ENCODE measurements at places on chromosomes 4 and X.

DNA sequence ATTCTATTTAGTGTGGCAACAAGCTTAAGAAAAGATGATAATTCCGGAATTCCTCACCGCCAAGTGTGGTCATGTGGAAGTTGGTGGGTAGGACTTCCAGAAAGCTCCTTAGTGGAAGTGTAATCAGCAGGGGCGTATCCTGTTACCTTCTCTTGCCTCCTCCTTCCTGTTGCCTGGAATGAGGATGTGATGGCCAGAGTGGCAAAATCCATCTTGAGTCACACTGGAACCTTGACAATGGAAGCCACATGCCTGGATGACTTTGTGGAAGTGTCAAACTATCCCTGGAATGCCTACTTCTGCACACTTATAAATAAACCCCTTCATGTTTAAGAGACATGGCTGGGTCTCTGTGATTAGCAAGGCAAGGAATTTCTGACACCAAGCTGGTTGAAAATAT, 191.0 kb downstream of the PRDM5 start:
- DNase-seq: no peak

GRCh38 chr4:101818362-101818761, 27.8 kb downstream of the BANK1 start:
- DNase-seq: no peak

DNA sequence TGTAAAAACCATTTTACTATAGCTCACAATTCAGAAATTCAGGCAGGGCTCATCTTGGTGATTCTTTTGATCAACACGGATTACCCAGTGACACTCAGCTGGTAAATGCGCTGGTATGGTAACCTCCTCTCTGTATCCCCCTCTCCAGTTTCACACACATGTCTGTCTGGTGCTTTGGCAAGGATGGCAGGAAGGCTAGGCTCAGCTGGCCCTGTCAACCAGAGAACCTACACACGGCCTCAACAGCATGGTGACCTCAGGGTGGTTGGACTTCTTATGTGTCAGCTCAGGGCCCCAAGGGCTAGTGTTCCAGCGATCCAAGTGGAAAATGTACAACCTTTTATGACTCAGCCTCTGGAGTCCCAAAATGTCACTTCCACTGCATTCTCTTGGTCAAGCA, 55.7 kb upstream of the EOLA2 start:
- DNase-seq: no peak

- DNase-seq: peak; percentile 60
These were observed 236.5 kb downstream of the PARM1 start for GRCh38 chr4:75169427-75169826.

DNA sequence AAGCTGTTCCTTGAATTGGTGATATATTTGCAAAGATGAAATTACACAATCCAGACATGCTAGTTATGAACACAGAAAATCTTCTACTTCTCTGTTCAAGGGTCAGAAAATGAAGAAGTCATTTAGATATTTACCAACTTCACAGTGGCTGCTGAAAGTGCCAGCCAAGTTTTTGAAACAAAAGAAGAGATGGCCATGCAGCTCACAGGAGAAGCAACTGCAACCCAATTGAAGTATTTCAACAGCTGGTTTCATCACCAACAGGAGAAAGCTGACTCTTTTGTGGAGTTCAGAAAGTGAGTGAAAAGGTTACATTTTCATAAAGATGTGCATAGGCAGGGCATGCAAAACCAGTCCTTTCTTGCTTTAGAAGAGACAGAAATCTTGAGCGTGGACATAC, 70.1 kb upstream of the LSM6 start:
- DNase-seq: no peak

GRCh38 chrX:153490217-153490930, 4.4 kb upstream of the BGN start:
- no peak for DNase-seq

- DNase-seq: no peak
These were observed 2747.1 kb downstream of the PCDH7 start for GRCh38 chr4:33467291-33467690.

- DNase-seq: no peak
These were observed 49.6 kb downstream of the PRPS1 start for GRCh38 chrX:107677909-107678308.

GRCh38 chrX:34382416-34382815, 250.3 kb upstream of the FAM47A start:
- no peak for DNase-seq

- no peak for DNase-seq
These were observed 18.3 kb downstream of the SCD5 start for GRCh38 chr4:82780170-82780751.

- DNase-seq: no peak
These were observed 28.7 kb downstream of the SLC4A4 start for GRCh38 chr4:71367546-71367945.

DNA sequence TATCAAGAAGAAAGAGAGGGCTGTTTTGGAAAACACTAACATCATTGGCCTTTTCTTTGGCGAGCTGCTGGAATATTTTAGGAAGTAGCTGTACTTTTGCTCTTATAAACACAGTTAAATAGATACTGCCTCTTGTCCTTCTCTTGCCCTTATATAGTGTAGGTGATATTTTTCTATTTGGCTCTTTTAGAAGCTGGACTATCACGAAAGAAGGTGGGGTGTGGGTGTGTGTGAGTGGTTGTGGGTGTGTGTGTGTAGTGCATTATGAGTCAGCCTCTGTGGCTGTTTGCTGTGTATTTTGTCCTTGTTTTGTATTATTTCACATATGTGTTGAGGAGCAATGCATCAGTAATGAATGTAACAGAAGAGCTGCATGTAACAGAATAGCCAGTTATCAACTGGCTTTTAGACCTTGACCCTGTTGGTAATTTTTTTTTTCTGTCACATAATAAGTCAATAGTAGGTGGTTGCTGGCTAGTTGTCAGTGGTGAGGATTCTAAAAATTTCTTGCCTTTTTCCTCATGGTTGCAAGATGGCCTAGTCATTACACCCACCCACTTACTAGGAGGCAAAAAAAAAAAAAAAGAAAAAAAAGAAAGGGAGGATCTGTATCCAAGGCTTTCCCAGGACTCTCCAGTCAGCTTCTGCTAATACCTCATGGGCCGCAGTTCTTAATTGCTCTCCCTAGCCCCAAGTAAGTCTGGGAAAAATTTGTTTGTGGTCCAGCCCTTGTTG, 23.8 kb downstream of the ARHGAP10 start:
- no peak for DNase-seq

- DNase-seq: no peak
These were observed 6.5 kb downstream of the RGS12 start for GRCh38 chr4:3299122-3299975.

- DNase-seq: no peak
These were observed 158.1 kb downstream of the MGST2 start for GRCh38 chr4:139823746-139824145.

GRCh38 chr4:104726002-104726401, 231.3 kb upstream of the CXXC4 start:
- no peak for DNase-seq

- DNase-seq: no peak
These were observed 43.7 kb downstream of the SAT1 start for GRCh38 chrX:23826653-23827052.

GRCh38 chr4:175277816-175278215, 359.7 kb downstream of the ADAM29 start:
- no peak for DNase-seq

DNA sequence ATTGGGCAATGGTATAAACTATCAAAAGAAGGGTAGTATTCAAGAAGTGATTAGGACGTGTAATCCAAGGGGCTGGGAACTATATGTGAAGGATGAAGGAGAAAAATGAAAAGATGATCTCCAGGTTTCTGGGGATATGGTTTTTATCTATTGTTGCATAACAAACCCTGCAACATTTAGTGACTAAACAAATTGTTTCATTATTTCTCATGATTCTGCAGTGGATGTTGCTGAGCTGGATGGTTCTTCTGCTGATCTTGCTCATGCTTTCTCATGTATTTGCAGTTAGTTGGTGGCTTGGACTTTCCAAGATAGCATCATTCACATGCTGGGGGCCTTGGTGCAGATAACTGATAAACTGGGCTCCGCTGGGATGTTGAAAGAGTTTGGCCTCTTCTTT, 29.1 kb downstream of the PHOX2B start:
- DNase-seq: no peak

DNA sequence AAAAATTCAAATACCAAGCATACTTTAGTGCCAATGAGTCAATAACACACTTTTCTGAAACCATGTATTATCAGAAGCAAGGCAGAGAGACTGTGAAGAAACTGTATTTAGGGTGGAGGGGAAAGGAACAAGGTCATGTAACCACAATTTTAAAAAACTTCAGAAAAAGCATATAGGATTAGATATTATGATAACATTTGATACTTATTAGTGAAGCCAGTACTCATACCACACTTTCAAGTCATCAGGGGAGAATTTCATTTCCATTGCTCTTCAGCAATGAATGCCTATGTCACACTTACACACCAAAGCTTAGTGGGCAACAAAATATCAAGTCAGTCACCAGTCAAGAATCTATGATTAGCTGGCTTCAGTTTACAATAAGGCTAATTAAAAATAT, 602.2 kb downstream of the IL15 start:
- DNase-seq: no peak

DNA sequence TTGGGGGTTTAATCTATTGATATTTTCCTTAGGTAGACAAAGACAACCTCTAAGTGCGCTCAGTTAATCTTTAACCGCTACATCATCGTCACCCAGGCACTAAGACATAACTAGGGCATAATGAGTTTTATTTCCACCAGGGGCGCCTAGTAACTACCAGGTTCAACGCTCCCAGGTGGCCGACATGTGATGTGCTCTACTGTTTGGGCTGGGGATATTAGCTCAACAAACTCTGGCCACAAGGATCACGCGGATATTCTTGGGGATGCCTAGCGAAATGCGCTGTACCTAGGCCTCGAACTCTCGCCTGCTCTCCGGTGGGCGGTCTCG, 915 bp upstream of the RAB33B start:
- no peak for DNase-seq

- no peak for DNase-seq
These were observed 324.1 kb downstream of the DHX15 start for GRCh38 chr4:24260133-24260715.

DNA sequence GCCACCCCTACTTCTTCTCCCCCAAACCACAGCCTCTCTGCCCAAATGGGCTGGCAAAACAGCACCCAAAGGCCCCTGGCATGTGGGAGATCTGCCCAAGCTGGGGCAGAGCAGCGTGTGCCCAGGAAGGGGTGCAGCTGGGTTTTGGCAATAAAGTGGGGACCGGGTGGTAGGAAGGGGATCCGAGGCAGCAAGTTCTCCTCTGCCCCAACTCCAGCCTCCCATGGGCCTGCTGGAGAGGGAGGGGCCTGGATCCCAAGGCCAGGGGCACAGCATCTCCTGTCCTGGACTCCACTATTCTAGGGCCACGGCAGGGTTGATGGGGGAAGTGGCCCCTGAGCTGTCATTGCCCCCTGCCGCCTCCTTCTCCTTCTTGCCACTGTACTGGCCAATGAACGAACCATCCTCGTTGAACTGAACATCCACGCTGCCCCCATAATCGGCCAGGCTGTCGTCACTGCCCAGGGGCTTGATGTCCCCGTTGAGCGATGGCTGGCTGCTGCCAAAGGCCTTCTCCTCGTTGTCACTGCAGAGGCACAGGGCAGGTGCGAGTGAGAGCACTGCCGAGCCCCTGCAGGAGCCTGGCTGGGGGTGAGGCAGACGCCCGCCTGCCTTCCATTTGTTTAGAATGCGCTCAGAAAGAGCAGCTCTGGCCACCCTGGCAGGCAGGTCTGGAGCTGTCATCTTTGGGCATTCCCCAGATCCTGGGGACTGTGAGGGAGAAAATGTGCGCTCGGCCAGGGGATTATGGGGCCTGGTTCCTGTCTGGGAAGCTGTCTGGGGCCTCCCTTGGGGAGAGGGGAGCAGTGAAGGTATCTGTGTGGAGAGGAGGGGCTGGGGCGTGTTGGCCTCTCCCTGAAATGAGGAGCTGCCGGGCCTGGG, 23.4 kb downstream of the L1CAM start:
- DNase-seq: no peak

DNA sequence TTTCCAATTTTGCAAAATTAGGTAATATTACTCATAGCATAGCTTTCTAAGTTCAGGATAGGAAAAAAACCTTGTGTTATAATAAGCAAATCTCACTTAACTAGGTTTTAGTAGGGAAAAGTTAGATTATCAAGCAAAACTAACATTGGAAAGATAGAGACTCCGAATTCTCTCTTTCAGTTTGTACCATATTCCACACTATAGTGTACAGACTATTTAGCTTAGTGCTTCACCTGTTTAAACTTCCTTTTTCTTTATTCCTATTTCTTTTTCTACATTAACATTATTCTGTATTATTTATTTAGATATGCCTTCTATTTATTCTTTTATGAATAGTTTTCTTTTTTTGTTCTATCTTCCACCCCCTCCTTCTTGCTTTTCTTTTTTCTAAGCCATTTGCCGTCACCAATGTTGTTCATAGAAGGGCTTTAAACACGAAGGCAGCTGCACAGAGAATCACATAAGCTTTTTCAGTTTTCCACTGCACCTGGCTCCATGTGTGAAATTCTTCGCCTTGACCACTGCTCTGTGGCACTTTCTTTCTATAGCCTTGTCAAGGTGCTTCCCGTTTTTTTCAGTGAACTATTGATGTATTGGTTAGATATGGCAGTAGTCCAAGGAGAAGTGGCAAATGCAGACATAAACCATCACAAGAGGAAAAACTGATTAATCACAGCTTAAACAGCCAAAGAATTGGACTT, 8.5 kb downstream of the PCDH10 start:
- DNase-seq: no peak
